Activated CD4-positive, alpha-beta T cell treated with anti-CD3 and anti-CD28 coated beads, Interleukin-2, amount 10 ng/mL, durations not matched to agents 7 days and 5 days (primary cell): ENCODE measurements at places on chromosomes 12 and 14.
A peak's percentile ranks its signal among the peaks of the same experiment; 100 is the strongest.

- DNase-seq = no peak
Measured at GRCh38 chr12:121417847-121418246, 17.9 kb downstream of the RNF34 start.

GRCh38 chr12:49274396-49275069 is 9.7 kb downstream of the TUBA1C start:
- DNase-seq = no peak

DNA sequence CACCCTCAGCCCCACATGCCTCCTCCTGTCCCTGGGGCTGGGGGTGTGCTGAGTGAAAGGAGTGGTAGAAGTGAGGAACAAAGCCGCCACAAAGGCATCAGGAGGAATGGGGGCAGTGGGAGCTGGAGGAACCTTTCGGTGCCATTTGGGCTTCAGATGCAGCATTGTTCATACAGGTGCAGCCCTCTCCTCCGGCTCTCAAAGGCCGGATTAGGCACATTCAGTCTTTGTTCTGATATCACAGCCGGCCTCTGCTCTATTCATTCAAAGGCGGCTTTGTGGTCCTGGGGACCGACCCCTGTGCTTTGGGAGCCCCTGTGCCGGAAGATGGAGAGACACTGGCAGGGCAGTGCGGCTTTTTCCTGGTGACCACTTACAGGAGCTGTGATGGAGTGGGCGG is 53.2 kb downstream of the SMOC1 start:
- no peak for DNase-seq

- DNase-seq = no peak
Measured at GRCh38 chr14:67457782-67458181, 30.7 kb downstream of the TMEM229B start.

DNA sequence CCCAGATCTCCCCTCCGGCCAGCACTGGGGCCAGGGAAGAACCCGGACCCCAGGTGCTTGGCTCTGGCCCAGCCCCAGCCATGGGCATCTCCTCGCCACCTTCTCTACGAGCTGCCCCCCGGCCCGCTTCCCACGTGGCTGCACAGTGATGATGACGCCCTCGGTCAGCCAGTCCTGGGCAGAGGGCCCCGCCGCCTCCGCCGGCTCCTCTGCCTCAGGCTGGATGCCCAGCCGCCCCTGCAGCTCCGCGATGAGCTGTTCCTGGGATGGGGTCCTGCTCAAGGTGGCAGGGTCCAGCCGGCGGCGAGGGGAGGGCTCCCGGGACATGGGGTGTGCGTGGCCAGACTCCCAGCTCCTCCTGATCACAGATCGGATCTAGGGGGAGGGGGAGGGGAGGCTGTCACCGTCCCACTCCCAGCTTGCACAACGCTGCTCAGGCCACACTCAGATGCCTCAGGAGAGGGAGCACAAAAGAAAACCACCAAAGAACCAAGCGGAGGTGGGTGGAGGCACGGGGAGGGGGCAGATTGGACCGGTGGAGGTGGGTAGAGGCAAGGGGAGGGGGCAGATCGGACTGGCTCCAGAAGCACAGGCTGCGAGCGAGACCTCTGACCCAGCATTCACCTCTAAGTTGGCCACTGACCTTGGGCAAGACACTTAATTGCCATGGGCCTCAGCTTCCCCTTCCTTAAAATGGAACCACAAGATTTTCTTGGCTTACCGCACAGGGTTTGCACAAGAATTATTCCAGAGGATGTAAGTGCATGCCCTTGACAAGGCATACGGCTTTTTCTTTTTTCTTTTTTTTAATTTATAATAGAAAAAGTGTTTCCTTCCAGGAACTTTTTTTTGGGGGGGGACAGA is 16.1 kb upstream of the RPLP0 start:
- DNase-seq = no peak

DNA sequence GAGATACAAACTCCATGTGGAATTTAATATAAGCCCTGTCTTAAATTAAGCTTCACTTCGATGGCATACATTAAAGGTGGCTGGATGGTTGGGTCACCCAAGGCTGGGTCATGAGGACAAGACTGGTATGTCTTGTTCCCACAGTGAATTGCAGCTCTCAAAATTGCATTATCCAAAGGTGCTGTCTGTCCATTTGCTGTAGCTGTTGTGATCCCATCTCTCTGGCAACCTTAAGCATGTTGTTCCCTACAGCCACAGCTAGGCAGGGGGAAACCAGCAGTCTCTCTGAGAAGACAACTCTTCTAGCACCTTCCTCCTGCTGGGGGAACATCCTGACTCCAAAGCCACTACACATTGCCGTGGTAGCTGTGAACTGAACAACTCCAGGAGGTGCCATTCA is 187.0 kb downstream of the NUAK1 start:
- no peak for DNase-seq

GRCh38 chr12:67991158-67991557 is 1.9 kb downstream of the IFNG-AS1 start:
- DNase-seq = no peak

DNA sequence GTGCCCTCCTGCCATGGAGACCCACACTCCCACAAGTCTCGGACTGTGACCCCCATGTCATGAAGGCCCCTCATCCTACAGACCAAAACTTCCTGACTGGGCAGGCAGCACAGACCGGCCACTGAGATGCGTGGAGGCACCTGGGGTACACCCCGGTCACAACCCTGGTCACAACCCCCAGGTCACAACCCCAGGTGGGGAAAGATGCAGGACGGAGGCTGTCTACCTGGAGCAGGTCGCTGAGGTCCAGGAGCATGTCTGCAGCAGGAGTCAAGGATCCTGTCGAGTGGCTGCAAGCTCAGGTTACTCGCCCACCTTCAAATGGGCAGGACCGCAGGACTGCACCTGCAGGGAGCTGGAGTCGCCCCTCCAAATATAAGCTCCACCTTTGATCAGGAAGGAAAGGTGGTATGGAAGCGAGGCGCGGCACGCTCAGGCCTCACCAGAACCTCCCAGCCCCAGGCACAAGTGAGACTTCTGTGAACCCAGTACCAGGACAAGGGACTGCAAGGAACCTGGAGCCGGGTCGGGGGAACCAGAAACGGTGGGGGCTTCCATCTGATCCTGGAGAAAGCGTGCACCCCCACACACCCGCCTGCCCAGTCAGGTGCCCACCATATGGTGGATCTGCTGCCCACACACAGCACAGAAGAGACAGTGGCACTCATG is 8.1 kb downstream of the BTBD6 start:
- no peak for DNase-seq

- DNase-seq = no peak
Measured at GRCh38 chr14:26917086-26917485, 319.3 kb upstream of the NOVA1 start.

DNA sequence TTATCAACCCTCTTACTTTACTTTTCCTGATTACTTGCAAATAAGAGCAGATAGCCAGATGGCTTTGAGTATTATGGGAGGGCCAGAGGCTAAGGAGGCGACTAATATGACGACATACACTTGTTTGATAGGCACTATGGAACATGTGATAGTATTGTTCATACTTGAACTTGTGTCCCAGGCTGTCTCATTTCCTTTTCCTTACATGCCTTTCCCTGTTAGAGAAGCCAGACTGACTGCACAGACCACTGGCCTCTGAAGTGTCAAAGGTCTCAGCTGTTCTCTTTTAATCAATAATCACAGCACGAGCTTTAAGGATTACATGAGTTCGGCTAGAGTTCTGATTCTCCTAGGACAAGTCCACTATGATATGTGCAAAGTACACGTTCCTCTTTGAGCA is 326.0 kb downstream of the PRKD1 start:
- DNase-seq = no peak

GRCh38 chr12:124294780-124295341 is at the start of gene RFLNA:
Gene RFLNA, plus strand, starts transcription at chr12:124295093. Its CDS starts 337 bp downstream, at chr12:124295430.
- no peak for DNase-seq

DNA sequence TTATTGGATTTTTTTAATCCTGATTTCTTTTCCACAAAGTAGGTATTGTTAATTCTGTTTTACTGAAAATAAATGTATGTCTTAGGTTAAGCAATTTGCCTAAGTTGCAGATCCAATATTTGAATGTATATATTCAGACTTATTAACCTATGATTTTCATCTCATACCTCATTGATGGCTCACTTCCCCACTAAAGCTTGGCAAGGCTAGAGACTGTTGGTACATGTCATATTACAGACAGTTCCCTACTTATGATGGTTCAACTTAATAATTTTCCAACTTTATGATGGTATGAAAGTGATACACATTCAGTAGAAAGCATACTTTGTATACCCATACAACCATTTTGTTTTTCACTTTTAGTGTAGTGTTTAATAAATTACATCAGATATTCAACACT is 33.2 kb upstream of the KCNH3 start:
- DNase-seq = no peak

GRCh38 chr14:77554207-77554606 is 55.6 kb upstream of the ISM2 start:
- DNase-seq = peak; percentile 12

GRCh38 chr12:54329759-54330158 is 4.8 kb downstream of the COPZ1 start:
- no peak for DNase-seq

- peak; percentile 100 for DNase-seq
Measured at GRCh38 chr14:22556021-22556989, 32.7 kb downstream of the DAD1 start.

- no peak for DNase-seq
Measured at GRCh38 chr12:105060715-105061378, 23.4 kb downstream of the ALDH1L2 start.

DNA sequence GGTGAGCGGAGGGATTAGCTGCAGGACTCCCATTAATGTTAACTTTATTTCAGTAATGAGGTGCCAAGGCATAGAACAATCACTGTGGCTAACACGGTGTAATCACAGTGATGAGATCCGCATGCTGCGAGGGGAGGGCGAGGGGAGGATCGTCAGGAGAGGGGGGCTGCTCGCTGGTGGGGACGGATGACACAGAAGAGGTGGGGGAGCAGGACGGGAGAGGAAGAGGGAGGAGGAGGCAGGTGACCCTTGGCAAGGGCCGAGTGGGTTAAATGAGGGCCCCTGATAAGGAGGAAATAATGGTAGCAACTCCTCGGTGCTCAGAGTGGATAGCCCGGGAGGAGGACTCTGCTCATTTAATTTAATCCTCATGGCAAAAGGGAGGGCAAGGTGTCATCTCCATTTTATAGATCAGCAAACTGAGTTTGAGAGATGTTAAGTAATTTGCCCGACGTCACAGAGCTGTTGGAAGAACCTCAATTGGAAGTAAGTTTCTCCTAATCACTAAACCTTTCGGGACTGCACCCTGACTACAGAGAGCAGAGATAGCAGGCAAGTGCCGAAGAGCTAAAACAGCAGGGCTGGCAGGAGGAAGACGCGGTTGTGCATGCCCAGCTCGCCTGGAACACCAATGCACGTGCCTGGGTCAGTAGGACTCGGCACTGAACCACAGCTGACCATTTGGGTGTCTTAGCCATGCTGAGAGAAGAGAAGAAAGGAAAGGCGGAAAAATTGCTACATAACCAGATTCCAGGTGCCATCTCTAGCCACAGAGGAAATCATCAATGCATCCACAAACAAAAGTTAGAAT is 43.0 kb downstream of the SPRING1 start:
- no peak for DNase-seq

DNA sequence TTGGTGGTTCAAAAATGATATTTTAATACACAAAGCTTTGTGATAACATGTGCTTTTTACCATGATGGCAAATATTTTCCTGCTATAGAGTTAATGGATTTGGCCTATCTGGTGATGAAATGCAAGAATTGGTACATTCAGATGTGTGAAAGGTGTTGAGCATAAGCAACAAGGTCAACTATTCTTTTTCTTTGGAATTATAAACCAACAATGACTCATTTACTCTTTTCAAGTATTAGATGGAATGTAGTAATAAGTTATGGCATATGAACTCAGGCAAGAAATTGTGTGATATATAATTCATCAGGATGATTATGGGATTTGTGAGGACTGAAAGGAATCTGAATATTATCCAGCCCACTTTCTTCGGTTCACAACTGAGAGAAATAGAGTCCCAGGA is 471.4 kb downstream of the ETNK1 start:
- no peak for DNase-seq

GRCh38 chr14:75456997-75457335 is 29.1 kb downstream of the JDP2 start:
- DNase-seq = no peak

GRCh38 chr12:104740668-104741067 is 217.4 kb downstream of the SLC41A2 start:
- peak; percentile 51 for DNase-seq

DNA sequence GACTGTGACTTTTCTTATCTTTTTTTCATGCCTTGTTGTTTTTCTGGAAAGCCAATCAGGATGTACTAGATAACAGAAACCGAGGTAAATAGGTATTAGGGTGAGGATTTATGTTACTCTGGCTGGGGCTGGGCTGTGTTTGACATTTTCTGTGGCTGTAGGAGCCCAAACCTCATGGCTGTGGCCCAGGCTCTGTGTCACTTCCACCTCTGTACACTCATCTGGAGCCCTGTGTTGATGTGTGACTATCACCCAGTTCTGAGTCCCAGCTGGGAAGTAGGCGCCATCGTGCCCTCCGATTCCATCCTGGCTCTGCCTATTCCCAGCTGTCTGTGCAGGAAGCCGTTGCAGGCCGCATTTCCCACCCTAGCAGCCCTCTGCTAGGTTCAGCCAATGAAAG is 1.6 kb upstream of the HHIPL1 start:
- no peak for DNase-seq

DNA sequence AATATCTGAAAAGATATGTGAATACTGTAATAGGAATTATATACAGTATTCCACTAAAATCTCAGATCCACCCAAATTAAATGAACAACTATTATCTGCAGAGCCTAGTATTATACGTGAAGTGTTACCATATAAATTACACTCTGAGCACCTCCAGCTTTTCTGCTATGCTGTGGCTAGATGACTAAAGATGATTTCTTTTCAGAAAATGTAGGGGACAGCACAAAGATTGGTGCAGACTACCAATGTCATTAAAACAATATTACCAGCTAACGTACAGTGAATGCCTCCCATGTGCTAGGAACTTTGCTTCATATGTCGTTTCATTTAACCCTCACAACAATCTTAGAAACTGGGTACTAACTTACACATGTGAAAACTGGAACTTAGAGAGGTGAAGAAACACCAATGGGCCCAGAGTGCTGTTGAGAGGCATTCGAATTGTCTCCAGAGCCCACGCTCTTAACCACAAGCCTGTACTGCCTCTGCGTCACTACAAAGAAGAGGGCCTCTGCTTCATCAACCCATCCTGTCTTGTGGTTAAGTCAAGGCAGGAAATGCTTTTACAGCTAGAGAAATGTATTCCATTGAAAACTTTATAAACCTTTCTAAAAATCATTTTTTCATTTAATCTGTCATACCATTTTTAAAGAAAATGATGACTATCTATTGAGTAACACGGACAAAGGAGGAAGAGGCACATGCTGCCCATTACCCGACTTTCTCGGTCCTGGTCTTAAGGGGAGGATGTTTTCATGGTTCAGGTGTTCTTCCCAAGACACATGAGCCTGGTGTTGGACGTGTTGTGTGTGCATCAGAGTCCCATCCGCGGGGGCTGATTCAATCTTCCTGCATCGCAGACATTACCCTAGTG is 1.3 kb downstream of the GPR65 start:
- DNase-seq = peak; percentile 83

GRCh38 chr12:42770261-42770660 is 180.7 kb upstream of the PRICKLE1 start:
- DNase-seq = no peak

GRCh38 chr14:93648440-93649168 is 139.7 kb downstream of the PRIMA1 start:
- peak; percentile 14 for DNase-seq
